Right lobe of liver (tissue), 6 donors: ENCODE measurements at places on chromosomes 13 and 19.

GRCh38 chr13:110758195-110758805, 44.8 kb downstream of the ING1 start:
- H3K36me3 ChIP-seq = no peaks in the 10 kb centered on the region
- H3K4me1 ChIP-seq = no peaks in the 10 kb centered on the region
- no peak for DNase-seq
- no peaks in the 10 kb centered on the region for H3K27me3 ChIP-seq
- no peak overlapping the region for H3K4me3 ChIP-seq

DNA sequence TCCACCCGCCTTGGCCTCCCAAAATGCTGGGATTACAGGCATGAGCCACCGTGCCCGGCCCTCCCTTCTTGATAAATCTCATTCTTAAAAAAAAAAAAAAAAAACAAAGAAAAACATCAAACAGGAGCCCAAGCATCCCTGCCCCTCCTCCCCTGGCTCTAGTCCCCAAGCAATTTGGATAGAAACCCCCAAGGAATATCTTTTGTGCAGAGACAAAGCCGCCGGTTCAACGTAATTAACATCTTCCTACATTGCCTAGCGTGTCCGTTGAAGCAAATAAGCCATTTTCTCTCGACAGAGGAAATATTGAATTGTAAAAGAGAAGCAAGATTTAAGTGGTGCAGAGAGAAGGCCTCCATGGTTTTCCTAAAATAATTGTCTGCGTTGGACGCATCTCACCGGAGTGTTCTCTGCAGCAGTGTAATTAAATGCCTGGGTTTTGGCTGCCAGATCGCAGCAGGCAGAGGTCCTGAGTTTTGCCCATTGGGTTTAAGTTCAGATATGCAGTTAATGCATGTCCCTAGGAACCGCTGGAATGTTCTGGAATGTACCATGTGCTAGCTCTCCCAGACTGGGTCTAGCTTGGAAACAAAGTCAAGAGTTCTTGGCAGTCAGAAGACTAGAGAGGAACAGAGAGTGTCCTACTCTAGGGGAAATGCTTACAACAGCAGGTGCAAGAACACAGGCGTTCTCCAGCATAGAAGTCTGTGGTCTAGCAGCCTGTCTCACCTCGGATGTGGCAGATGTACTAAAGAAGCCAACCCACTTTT, 30.8 kb downstream of the PIN1 start:
- H3K4me1 ChIP-seq = no peaks in the 10 kb centered on the region
- H3K27ac ChIP-seq = no peak overlapping the region
- DNase-seq = no peak
- no peaks in the 10 kb centered on the region for H3K36me3 ChIP-seq
- H3K27me3 ChIP-seq = no peaks in the 10 kb centered on the region

GRCh38 chr13:107124129-107124718, 556.3 kb upstream of the ARGLU1 start:
- no peaks in the 10 kb centered on the region for H3K27me3 ChIP-seq
- no peaks in the 10 kb centered on the region for H3K4me1 ChIP-seq
- H3K36me3 ChIP-seq = no peaks in the 10 kb centered on the region

DNA sequence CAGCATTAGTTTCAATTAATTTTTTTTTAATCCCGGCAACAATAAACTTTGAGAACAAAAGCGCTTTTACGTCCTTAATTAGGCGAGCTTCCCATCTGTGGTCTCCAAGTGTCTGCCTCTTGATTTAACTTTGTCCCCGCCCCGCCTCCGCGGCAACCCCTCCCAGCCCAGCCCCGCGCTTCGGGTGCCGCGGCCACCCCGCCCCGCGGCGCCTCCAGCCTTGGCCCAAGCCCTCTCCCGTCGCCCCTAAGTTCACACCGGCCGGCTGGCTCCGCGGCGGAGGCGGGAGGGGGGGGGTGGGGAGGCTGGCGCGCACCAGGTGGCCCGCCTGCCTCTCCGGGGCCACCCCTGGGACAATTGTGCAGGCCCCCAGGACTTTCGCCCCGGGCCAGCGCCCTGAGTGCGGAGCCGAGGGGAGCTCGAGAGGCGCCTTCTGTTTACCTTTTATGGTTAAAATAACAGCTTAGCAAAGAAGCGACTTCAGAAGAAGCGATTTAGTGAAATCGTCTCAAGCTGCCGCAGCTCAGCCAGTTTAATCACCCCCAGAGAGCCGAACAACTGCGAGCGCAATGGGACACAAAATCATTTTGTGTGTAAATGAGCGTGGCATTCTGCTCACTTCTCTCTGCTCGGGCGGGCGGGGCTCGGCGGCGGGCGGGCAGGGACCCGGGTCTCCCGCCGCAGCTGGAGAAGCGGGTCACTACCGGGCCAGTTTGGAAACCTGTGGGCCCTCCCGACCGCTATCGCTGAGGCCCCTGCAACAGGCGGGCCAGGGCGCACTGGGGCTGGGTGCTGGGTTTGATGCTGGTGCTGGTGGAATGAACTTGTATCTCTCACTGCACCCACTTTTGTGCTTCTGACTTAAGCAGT, 1.4 kb downstream of the KCTD15 start:
- DNase-seq = no peak
- peak overlapping the region; percentile 59 for H3K4me3 ChIP-seq
- H3K36me3 ChIP-seq = no peaks in the 10 kb centered on the region
- H3K27ac ChIP-seq = peak overlapping the region; percentile 82
- no peaks in the 10 kb centered on the region for H3K27me3 ChIP-seq
- H3K4me1 ChIP-seq = no peaks in the 10 kb centered on the region
